Right atrium auricular region (tissue), 2 donors: ENCODE measurements at places on chromosomes 13 and 19.

GRCh38 chr13:78659732-78660494, 958 bp upstream of the OBI1 start:
- H3K36me3 ChIP-seq, result no peaks in the 10 kb centered on the region
- H3K4me3 ChIP-seq, result peak overlapping the region; percentile 83
- no peaks in the 10 kb centered on the region for H3K27me3 ChIP-seq
- peaks cover 19% of the 10 kb centered on the region for H3K4me1 ChIP-seq

DNA sequence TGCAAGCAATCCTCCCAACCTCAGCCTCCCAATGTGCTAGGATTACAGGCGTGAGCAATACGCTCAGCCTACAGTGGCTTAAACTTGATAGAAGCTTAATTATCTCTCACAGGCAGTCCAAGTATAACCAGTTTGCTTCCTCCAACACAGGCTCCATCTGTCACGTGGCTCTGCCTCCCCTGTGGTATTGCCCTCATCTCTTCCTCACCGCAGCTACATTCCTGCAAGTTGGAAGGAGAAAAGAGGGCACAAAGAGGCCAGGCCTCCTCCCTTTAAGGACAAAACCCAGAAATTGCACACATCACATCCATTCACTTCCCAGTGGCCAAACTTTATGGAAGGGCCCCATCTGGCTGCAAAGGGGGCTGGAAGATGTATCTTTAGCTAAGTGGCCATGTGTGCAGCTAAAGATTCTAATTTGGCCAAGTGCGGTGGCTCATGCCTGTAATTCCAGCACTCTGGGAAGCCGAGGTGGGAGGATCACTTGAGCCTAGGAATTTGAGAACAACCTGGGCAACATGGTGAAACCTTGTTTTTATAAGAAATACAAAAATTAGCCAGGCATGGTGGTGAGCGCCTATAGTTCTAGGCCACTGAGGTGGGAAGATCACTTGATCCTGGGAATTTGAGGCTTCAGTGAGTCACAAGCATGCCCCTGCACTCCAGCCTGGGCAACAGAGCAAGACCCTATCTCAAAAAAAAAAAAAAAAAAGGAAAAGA, 3.1 kb upstream of the SDHAF1 start:
- no peaks in the 10 kb centered on the region for H3K36me3 ChIP-seq
- no peaks in the 10 kb centered on the region for H3K27me3 ChIP-seq
- H3K4me1 ChIP-seq, result no peaks in the 10 kb centered on the region
- no peak for DNase-seq

DNA sequence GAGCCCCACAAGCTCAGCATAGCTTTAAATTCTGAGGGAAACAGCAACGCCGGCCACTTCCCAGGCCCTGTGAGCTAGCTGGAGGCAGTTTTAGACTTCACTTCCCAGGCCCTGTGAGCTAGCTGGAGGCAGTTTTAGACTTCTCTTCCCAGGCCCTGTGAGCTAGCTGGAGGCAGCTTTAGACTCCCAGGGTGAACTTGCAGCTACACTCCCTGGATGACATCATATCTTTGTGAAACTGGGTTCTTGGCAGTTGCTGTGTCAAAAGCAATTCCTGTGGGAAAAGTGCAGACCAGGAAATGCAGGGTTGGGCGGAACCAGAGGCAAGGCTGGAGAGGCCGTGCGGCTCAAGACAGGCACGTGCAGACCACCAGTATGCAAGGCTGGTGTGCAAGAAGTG, 12.7 kb downstream of the SOX1 start:
- peaks cover 21% of the 10 kb centered on the region for H3K27me3 ChIP-seq
- no peak overlapping the region for H3K27ac ChIP-seq
- H3K36me3 ChIP-seq, result no peaks in the 10 kb centered on the region
- no peaks in the 10 kb centered on the region for H3K4me1 ChIP-seq
- no peak for DNase-seq

DNA sequence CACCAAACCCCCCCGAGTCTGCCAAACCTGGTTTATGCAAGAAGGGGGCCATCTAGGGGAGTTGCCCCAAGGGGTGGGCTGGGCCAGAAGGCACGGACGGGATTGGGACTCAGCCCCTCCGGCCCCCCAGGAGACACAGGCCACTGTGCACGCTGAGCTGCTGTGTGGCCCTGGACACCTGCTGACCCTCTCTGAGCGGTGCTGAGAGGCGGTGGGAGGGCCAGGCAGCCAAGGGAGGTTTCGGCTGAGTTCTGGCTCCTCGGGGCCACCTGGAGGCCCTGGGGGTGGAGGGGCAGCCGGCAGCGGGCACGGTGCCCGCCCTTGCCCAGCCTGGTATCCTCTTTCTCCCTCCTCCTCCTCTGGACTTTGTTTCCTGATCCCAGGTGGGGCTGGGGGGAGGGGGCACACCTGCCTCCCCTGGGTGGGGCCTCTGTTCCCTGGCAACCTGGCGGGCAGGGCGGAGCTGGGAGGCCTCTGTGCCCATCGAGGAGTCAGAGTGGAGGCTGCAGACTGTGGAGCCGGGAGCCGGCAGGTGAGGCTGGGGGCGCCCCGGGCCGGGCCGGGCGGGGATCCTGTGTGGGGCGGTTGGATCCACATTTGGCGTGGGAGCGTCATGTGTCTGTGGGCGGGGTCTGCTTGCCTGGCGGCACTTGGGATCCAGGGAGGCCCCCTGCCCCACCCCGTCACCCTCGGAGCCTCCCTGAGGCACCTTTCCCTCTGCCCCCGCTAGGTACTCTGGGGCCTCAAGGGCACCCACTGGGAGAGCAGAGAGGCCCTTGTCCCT, at the start of gene MISP:
TSS of gene MISP (plus strand) at position 473 of the 784 bp plus-strand sequence. CDS start 5,835 bp downstream, outside the sequence.
- no peaks in the 10 kb centered on the region for H3K27me3 ChIP-seq
- H3K4me1 ChIP-seq, result no peaks in the 10 kb centered on the region
- H3K4me3 ChIP-seq, result no peak within 1 kb of the TSS
- no peak for DNase-seq
- peaks cover 10% of the 10 kb centered on the region for H3K36me3 ChIP-seq

- H3K4me3 ChIP-seq, result no peak overlapping the region
- no peaks in the 10 kb centered on the region for H3K27me3 ChIP-seq
Measured at GRCh38 chr13:113267642-113268405, 29.2 kb upstream of the LAMP1 start.

DNA sequence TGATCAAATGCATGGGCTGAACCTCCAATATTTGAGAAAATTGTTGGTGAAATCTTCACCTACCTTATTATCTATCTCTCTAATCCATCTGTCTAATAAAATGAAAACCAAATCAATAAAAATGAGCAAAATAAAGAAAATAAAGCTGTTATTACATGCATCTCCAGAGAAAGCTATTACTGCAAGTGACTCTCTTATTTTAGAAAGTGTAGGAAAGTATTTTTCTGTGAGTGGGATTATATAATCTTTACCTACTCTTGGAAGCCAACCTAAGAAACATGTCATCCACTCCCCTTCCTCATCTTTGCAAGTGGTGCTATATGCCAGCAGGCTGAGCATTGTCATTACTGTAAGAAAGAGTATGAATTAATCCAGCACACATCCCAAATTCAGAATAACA, 191.5 kb upstream of the RFC3 start:
- no peak overlapping the region for H3K27ac ChIP-seq
- H3K4me3 ChIP-seq, result no peak overlapping the region
- no peak for DNase-seq
- H3K36me3 ChIP-seq, result no peaks in the 10 kb centered on the region
- H3K4me1 ChIP-seq, result no peaks in the 10 kb centered on the region

GRCh38 chr19:34228347-34228746, 26.0 kb upstream of the GARRE1 start:
- no peak for DNase-seq
- peaks cover 45% of the 10 kb centered on the region for H3K36me3 ChIP-seq
- H3K4me3 ChIP-seq, result no peak overlapping the region
- H3K27me3 ChIP-seq, result no peaks in the 10 kb centered on the region
- H3K4me1 ChIP-seq, result no peaks in the 10 kb centered on the region

DNA sequence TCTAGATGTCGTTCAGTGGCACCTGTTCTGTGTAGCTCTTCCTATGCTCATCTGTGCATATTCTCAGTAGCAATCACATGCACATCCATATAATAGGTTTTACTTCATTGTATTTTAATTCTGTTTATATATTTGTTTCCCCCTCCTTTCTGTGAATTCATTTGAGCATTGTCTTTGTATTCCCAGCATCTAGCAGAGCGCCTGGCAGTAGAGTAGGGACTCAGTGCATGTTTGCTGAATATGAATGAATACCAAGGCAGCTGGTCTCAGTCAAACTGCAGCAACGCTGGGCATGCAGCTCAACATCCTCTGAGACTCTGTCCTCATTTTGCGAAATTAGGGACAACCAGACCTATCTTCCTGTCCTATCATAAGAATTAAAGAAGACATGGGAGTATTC, 330.1 kb downstream of the SPRY2 start:
- no peaks in the 10 kb centered on the region for H3K36me3 ChIP-seq
- H3K27me3 ChIP-seq, result no peaks in the 10 kb centered on the region
- no peak overlapping the region for H3K27ac ChIP-seq
- H3K4me1 ChIP-seq, result peaks cover 23% of the 10 kb centered on the region

- DNase-seq, result no peak
- H3K4me3 ChIP-seq, result no peak overlapping the region
- no peaks in the 10 kb centered on the region for H3K27me3 ChIP-seq
- no peaks in the 10 kb centered on the region for H3K4me1 ChIP-seq
Measured at GRCh38 chr19:39817888-39818561, 15.9 kb downstream of the DYRK1B start.

- H3K36me3 ChIP-seq, result no peaks in the 10 kb centered on the region
- DNase-seq, result no peak
- no peaks in the 10 kb centered on the region for H3K4me1 ChIP-seq
- no peaks in the 10 kb centered on the region for H3K27me3 ChIP-seq
- H3K4me3 ChIP-seq, result no peak overlapping the region
Measured at GRCh38 chr13:83190020-83190419, 692.3 kb downstream of the SLITRK1 start.

DNA sequence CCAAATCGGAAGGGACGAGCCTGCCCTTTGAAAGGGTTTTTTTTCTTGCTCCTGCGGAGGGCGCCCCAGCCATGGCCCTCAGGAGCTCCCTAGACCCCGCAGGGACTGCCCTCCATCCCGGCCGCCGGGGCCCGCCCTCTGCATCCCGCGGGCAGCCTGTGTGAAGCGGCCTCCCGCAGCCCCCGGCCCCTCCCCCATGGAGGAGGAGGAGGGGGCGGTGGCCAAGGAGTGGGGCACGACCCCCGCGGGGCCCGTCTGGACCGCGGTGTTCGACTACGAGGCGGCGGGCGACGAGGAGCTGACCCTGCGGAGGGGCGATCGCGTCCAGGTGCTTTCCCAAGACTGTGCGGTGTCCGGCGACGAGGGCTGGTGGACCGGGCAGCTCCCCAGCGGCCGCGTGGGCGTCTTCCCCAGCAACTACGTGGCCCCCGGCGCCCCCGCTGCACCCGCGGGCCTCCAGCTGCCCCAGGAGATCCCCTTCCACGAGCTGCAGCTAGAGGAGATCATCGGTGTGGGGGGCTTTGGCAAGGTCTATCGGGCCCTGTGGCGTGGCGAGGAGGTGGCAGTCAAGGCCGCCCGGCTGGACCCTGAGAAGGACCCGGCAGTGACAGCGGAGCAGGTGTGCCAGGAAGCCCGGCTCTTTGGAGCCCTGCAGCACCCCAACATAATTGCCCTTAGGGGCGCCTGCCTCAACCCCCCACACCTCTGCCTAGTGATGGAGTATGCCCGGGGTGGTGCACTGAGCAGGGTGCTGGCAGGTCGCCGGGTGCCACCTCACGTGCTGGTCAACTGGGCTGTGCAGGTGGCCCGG, 815 bp downstream of the MAP3K10 start:
- H3K4me1 ChIP-seq, result peaks cover 15% of the 10 kb centered on the region
- H3K36me3 ChIP-seq, result no peaks in the 10 kb centered on the region
- H3K27me3 ChIP-seq, result no peaks in the 10 kb centered on the region
- peak overlapping the region; percentile 66 for H3K27ac ChIP-seq
- H3K4me3 ChIP-seq, result peak overlapping the region; percentile 92
- DNase-seq, result no peak

DNA sequence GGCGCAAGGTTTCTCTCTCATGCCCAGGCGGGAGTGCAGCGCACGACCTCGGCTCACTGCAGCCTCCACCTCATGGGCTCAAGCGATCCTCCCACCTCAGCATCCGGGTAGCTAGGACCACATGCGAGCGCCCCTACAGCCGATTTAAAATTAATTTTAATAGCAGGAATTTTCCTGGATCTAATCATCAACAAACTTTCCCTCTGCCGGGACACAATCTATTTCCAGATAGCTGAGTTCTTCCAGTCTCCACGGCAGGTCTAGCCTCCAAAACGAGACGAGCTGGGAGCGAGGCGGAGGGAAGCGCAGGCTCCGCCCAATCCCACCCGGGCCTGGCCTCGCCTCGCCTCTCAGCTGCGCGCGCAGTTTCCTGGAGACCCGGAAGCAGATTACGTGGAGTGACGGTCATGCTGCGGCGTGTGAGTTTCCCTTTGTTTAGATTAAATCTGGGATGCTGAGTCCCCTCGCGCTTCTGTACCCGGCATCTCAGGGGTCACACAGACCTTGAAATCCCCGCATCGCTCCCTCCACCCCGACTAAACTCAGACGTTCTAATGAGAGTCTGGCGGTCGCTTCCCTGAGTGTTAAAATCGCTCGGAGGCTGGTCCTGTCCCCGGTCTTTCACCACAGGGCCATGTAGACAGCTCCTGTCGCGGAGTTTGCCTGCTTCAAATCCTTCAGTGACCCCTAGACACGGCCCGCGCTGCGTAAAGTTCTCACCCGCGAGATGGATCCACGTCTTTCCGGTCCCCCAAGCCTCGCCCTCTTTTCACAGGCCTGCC, at the start of gene ZNF880:
TSS of gene ZNF880 (plus strand) at position 365 of the 782 bp plus-strand sequence. CDS start at position 408, 43 bp downstream.
- H3K27me3 ChIP-seq, result no peaks in the 10 kb centered on the region
- peak within 1 kb of the TSS; percentile 72 for H3K4me3 ChIP-seq
- H3K36me3 ChIP-seq, result peaks cover 33% of the 10 kb centered on the region
- DNase-seq, result peak; percentile 93
- H3K4me1 ChIP-seq, result peaks cover 8% of the 10 kb centered on the region

DNA sequence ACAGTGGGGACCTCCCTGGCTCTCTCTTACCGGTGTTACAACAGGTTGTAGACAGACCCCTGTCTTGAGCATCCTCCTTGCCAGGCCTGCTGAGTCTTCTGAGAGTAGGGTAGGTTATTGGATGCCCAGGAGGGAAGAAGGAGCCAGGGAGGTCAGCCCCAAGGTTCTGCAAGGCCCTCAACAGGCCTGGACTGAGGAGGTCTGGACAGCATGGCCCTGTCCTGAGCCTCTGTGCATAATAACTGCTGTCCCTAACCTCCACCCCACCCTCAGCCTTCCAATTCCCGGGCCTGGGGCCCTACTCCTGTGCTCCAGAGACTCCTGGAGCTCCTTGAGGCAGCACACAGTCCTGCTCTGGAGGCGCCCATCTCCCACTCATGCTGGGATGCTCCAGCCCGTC, 336 bp downstream of the CD22 start:
- no peak for DNase-seq
- H3K36me3 ChIP-seq, result no peaks in the 10 kb centered on the region
- H3K4me1 ChIP-seq, result no peaks in the 10 kb centered on the region
- no peak overlapping the region for H3K4me3 ChIP-seq
- H3K27ac ChIP-seq, result no peak overlapping the region

- no peak overlapping the region for H3K27ac ChIP-seq
- no peaks in the 10 kb centered on the region for H3K27me3 ChIP-seq
- no peaks in the 10 kb centered on the region for H3K36me3 ChIP-seq
- no peaks in the 10 kb centered on the region for H3K4me1 ChIP-seq
- H3K4me3 ChIP-seq, result no peak overlapping the region
Measured at GRCh38 chr13:107548338-107548737, 667.0 kb downstream of the LIG4 start.

- H3K36me3 ChIP-seq, result no peaks in the 10 kb centered on the region
- DNase-seq, result no peak
- H3K27ac ChIP-seq, result no peak overlapping the region
- H3K4me1 ChIP-seq, result peaks cover 80% of the 10 kb centered on the region
- H3K27me3 ChIP-seq, result no peaks in the 10 kb centered on the region
Measured at GRCh38 chr13:112773601-112774447, 84.0 kb downstream of the ATP11A start.
